ENCODE measurements at places on chromosomes 12 and 14.

- no peak for DNase-seq
Observed at GRCh38 chr12:118358008-118358359, 14.7 kb downstream of the TAOK3 start.

DNA sequence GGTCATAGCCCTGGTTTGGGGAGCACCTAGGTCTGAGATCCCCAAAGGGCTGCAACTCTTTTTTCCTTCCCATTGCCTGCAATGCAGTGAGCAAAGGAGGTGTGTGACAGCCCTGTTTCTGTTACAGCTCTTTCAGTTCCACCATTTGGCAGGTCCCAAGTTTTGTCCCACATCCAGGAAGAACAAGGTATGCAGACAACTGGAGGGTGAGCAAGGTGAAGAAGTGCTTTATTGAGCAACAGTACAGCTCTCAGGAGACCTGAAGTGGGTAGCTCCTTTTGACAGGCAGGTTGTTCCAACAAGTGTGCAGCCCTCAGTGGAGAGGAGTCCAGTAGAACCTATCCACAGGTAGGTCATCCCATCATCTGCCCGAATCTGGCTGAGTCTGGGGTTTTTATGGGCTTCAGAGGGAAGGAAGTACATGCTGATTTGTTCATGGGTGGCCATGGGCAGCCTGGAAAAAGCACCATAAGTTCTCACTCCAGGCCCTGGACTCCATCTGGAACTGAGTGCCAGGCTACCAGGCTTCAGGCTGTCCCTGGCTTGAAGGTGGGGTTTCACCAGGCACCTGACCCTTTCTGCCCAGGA lies 62.8 kb upstream of the NAV3 start:
- no peak for DNase-seq

- DNase-seq: no peak
Observed at GRCh38 chr14:30928462-30928861, 54.1 kb downstream of the COCH start.

DNA sequence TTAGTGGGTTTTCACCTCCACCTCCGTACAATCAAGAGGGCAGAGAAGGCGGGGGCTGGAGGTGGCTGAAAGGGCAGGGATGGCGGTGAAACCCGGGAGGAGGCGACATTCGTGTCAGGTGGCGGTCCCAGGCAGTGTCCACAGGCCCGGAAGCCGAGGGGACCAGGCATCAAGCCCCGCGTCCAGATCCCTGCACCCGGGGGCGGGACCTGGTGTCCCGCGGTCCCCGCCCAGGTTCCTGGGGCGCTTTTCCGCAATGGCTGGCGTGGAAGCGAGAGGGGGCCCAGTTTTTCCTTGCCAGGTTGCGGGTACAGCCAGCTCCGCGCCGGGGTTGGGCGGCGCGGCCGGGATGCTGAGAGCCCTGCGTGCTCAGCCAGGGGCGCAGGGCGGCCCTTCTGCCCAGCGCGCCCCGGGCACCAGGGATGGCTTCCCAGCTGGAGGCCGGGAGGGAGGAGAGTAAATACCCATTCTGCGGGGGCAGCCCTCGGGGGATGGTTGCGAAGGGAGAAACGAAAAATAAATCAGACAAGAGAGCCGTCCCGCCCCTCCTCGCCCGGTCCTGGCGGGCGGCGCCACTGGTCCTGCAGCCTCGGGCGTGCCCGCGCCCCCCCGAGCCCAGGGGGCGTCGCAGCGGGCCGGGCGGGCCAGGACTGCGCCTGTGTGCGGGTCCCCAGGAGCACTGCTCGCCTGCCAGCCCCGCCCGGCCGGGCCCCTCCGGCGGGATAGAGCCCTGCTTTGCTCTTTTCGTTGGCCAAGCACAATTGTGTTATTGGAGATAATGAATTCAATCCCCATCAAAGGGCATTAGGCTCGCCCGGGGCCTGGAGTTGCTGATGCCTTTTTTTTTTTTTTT lies 11.5 kb downstream of the FOXA1 start:
- no peak for DNase-seq

DNA sequence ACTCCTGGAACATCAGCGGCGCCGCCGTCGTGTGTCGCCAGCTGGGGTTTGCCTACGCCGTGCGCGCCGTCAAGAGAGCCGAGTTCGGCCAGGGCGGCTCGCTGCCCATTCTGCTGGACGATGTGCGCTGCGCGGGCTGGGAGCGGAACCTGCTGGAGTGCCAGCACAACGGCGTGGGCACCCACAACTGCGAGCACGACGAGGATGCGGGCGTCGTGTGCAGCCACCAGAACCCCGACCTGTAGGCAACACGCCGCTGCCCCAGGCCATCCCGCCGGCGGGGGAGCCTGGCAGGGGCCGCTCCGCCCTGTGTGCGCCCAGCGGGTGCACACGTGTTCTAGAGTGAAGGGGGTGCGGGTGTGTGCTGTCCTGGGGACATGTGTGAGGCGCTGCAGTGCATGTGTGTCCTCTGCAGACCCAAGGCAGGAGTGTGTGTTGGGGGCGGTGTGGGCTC lies 8.7 kb upstream of the CYP46A1 start:
- no peak for DNase-seq

DNA sequence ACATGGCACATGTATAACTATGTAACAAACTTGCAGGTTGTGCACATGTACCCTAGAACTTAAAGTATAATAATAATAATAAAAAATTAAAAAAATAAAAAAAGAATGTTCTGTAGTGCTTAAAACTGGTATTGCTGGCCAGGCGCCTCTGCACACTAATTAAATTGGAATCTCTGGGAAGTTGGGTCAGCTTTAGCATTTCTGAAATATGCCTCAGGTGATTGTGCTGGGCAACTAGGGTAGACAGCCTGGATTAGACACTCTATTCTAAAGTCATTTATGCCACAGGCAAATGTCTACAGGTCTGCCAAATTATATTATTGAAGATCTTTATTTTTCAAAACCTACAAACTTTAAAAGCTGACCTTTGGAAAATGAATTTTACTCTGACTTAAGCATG lies 55.3 kb downstream of the PPM1H start:
- DNase-seq: no peak

GRCh38 chr12:262817-263216 lies at the start of gene SLC6A13:
Gene SLC6A13, minus strand, starts transcription at chr12:262836. Its CDS starts 2,784 bp downstream, at chr12:260052.
- no peak for DNase-seq

DNA sequence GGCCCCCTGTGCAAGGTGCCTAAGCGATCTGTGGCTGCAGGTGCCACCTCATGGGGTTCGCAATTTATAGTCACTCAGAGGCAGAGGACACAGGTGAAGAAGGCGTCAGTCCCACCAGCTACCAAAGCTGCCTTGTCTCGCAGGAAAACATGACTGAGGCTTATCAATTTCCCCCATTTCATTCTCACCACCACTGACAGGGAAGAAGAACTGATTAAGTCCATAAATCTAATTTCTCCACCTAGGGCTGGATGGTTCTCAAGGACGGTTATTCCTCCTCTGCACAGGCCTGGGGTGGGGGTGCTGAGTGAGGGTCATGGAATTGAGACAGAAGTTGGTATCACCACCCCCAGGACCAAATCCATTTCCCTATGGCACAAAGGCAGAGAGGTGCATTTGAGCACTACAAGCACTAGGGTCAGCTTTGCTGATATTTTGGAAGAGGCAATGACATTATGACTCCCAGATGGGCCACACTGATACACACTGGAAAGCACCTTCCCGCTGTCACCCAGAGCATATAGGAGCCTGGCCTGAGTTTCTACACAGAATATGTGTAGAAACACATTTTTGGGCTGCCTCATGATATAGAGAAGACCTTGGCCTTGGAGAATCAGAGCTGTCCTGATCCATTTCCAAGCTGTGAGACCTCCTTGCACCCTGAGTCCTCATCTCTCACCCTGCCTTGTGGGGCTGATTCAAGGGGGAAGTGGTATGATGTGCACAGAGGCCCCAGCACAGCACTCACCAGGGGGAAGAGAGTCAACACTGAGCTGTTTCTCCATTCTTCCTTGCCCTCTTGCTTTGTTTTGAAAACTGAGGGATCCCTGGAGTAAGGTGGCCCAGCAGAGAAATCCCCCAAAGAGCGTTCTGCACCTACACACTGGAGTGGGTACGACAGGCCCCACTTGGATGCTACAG lies 59.4 kb downstream of the PITPNM2 start:
- DNase-seq: no peak

- DNase-seq: no peak
Observed at GRCh38 chr12:75526655-75527511, 15.5 kb upstream of the KRR1 start.

GRCh38 chr12:130954544-130954831 lies 781 bp downstream of the ADGRD1 start:
- no peak for DNase-seq

GRCh38 chr14:69953266-69953915 lies 74.2 kb downstream of the SMOC1 start:
- DNase-seq: no peak

Data from activated CD4-positive, alpha-beta T cell treated with anti-CD3 and anti-CD28 coated beads for 24 hours (primary cell).